ENCODE measurements at places on chromosomes 1 and 21.

DNA sequence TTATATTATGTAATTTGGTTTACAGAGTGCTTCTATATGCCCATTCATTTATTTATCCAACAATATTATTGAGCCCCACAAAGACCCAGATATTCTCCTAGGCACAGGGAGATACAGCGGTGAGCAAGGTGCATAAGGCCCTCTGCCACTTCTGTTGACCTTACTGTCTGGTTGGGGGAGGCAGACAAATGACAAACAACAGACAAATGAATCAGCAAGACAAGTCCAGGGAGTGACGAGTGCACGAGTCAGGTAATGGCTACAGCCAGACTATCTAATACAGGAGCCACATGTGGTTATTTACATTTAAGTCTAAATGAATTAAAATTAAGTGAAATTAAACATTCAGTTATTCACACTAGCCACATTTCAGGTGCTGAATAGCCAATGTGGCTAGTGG is 22.0 kb upstream of the BCAR3 start:
- no peak for DNase-seq

DNA sequence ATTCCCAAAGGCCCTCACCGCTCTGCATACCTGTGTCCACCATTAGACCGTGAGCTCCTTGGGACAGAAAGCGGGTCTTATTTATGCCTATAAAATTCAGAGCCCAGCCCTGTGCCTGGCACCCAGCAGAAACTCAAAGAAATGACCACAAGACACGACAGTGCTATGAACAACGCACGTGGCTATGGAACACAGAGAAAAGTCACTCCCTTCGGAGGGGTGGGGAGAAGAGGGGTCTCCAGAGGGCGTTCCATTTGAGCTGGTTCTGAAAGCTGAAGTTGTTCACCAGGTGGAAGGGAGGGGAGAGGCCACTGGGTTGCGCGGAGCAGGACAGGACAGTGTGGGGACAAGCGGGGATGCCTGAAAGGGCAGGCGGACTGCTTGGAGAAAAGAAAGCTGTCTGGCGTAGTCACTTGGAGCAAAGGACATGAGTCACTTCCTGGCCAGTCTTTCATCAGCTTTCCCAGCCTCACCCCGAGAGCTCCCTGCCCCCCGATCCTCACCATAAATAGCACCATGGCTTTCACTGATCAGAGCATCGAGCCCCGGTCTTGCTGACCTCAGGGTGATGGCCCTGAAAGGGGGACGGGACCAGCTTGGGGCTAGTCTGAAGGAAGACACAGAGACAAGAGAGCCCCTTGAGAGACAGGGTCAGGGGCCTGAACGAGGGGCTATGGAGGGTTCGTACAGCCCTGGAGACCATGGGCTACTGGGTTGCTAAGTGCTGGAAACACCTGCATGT is 28.5 kb downstream of the ECE1 start:
- DNase-seq: no peak

DNA sequence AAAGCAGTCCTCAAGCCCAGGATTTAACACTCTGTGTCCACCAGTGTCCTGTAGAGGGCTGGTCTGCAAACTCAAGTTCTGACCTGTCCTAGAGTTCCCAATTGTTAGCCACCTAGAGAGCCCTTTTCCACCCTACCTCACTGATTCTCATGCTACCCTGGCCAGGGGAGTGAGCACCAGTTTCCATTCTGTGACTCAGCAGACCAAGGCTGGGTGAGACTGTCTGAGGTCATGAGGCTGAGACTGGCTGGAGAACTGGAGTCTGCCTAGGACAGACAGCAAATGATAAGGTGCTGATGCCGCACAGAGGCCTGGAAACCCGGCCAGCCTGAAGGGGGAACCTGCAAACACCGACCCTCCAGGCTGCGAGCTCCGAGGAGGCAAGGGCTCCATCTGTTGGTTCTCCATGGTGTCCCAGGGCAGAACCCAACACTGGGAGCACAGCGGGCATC is 13.7 kb downstream of the GLIS1 start:
- DNase-seq: peak; percentile 24

- DNase-seq: no peak
Measured at GRCh38 chr1:218369688-218370511, 24.8 kb downstream of the TGFB2 start.

GRCh38 chr1:40450495-40451237 is 390 bp downstream of the ZFP69B start:
- peak; percentile 63 for DNase-seq

DNA sequence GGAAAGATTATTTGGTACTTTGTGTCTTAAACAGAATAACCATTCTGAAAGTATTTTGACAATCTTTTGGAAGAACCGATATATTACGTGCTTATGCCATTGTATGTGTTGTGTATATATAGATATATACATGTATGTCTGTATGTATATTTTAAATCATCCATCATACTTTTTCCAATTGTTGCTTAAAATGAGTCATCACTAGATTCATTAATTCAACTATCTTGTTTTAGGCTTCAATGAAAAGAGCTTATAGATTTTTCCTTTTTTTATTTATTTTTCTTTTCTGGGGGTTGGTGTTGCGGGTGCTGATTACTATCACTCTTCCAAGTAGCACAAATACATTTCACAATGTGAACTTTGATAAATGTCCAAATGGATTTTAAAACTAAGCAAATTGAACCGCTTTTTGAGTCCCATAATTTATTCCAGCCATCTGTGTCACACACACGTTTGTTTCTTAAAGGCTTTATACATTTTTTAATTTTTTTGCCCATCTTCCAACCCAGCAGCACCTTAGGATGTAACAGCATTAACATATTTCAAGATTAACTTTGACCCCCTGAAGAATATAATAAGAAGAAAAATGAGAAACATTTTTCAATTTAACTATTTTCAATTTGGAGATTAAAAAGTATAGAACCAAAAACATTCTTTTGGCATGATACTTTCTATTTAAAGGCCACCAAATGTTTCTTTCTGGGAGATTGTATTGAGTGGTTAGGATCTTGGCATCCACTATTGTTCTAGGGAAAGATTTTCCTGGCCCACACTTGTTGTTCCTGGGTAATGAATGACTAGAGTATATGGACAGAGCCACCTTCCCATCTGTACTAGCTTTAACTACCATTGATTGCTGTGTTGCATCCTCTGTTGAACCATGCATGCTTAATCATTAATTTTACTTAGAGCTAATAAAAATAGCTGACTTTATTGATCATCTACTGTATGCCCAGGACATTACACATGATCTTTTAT is 9.3 kb upstream of the DPYD start:
- DNase-seq: peak; percentile 88

- DNase-seq: no peak
Measured at GRCh38 chr1:186236921-186237320, 138.1 kb downstream of the TPR start.

DNA sequence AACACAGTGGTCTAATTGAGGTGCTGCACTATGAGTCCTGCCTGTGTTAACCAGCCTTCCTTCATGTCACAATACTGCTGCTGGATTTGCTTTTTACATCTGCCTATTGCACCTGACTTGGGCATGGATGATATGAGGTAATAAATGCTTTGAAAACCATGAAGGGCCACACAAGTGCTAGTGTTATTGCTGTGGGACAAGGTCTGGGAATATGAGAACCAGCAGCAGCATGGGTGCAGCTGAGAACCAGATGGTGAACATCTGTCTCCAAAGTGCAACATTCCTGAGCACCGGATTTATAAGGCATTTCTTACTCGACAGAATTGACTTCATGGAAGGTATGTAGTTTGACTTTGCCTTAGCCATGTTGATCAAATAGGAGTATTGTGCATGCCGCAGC is 16.6 kb downstream of the TRIM45 start:
- no peak for DNase-seq

- no peak for DNase-seq
Measured at GRCh38 chr1:42358791-42359190, 21.8 kb upstream of the RIMKLA start.

DNA sequence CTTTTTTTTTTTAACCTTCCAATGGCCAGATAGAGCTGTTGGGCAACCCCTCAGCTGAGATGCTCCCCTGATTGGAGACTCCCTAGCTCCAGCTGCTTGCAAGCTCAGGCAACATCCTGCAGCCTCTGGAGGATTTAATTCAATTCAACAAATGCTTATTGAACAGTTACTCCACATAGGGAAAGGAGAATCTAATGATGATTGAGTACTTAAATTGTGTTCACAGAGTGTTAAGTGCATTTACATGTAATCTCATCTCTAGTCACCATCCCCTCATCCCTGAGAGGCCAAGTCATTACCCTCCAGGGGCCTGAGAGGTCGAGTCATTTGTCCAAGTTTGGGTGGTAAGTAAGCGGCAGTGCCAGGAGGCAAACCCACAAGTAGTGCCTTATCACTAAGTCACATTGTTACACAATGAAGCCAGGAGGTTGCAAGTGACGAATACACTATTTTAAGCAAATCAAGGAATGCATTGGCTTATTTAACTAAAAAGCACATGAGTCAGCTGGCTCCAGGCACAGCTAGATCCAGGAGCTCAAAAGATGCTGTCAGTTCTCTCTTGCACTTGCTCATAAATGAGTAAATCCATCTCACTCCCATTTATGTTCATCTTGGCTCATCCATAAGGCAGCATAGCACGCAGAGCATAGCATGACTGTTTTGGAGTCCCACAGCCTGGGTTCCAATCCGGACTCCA is 64.3 kb downstream of the OPTC start:
- DNase-seq: no peak

DNA sequence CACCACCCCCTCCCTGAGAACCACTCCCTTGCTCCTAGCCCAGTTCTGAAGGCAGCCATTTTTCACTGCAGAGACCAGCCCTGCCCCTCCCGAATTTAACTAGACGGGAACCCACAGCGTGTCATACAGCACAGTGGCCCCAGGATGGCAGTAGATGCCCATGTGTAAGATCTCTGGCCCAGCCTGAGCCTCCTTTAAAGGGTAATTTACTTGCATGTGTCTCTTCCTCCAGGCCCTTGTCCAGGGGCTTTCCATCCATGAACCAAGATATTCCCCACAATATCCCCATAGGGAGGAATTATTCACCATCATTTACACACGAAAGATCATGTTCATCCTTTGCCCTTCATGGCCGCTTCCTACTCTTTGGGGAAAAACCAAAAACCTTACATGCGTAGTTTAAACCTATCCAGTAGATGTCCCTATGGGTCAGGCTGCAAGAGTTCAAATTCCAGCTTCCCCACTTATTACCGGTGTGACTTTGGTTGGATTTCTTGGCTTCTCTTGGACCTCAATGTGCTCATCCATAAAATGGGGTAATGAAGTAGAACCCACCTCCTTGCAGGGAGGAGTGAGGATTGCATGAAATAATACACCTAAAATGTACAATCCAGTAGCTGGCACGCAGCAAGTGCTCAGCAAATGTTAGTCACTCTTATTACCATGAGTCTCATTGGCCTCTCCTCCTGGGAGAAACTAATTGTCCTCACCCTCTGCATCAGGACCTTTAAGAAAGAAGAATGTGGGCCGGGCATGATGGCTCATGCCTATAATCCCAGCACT is 4.0 kb upstream of the LACTBL1 start:
- peak; percentile 92 for DNase-seq

- no peak for DNase-seq
Measured at GRCh38 chr1:30036666-30037065, 686.7 kb downstream of the MATN1 start.

DNA sequence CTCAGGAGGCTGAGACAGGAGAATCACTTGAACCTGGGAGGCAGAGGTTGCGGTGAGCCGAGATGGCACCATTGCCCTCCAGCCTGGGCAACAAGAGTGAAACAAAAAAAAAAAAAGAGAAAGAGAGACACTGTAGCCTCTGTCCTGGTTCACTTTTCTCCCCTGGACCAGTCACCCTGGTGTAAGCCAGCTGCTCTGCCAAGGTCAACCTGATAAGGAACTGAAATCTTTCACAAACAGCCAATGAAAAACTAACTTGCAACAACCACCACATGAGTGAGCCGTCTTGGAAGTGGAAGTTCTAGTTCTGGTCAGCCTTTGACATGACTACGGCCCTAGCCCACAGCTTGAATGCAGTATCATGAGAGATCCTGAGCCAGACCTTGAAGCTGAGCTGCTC is 36.8 kb upstream of the CXADR start:
- no peak for DNase-seq

- DNase-seq: peak; percentile 8
Measured at GRCh38 chr21:21605521-21605920, 607.3 kb downstream of the NCAM2 start.

GRCh38 chr21:15515908-15516307 is 213.9 kb upstream of the USP25 start:
- no peak for DNase-seq

DNA sequence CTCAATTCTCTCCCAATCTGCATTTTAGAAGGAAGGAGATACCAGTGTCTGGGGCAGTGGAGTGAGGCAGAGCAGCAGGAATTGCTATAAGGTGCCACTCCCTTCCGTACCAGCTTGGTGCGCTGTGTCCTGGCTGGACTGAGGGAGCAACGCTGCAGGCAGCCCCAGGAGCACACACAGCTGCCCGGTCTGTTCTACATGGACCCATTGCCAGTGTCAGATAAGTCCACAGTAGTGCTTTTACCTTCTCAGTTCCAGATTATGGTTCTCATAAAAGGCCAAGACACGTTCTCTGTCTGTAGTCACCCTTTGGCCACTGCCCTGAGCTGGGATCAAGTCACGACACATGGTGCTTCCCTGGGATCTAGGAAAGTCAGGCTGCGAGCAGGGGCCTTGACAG is 44.1 kb upstream of the BARHL2 start:
- DNase-seq: no peak

DNA sequence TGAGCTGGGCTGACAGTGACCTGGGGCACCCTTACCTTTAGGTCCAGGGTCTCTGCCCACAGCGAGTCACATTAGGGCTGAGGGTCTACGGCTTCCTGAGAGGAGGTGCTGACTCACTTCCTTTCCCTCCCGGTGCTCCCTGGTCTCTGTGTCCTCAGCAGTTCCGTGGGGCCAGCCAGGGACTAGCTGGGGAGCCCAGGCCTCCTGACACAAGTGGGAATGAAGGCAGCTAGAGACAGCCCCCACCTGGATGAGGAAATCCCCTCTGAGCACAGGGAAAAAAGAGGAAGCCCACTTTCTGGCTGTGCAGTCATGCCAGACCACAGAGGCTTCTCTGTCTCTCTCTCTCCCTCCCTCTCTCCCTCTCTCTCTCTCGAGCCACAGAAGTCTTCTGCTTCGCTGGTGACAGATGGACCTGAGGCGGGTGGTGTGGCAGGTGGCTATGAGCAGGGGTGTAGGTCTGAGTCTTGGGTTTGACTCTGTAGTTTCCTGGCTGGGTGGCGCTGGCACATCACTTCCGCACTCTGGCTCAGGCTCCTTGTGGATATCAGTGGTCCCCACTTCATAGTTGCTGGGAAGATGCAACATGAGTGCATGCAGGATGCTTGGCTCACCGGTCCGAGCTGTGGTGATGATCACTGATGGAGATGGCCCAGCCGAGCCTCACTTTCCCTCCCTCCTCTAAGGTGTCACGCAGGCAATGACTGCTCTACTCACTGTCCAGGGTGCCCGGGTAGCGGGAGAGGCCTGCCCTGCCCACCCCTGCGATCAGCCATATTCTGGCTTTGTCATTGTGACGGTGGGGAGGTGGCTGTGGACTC is 3.5 kb downstream of the SLC66A1 start:
- DNase-seq: no peak

GRCh38 chr1:5509664-5510452 is 482.4 kb downstream of the NPHP4 start:
- DNase-seq: peak; percentile 57

- DNase-seq: no peak
Measured at GRCh38 chr1:60978421-60979357, 103.7 kb upstream of the NFIA start.

Data from NCI-H446 (cell line).